CD4-positive, alpha-beta T cell (primary cell): ENCODE measurements at places on chromosomes 12 and 14. TPM values are rescaled to one million over a fixed set of nuclear protein-coding genes. Genes with fewer than 3 reads are reported as not detected.

SLCO1B1 gene
- not detected for total RNA-seq

DBX2 gene
- not detected for total RNA-seq

DNA sequence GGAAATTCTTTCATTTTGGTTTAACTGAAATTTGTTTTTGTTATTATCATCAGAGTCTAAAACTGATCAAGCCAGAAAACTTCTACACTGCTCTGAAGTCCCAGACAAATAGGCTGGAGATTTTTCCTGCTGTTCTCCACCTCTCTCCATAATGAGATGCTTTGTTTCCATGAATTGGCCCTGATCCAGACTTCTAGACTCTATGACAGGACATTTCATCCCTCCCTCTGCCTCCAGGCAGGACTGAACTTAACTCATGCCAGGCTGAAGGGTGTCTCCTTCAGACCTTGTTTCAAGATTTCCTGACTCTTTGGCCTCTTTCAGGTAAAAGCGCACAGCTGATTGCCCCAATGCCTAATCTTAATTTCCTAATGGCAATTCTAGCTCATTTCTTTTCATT is 69.1 kb upstream of the HOXC13 start:
- no peak for DNase-seq
- H3K36me3 ChIP-seq, result no peaks in the 10 kb centered on the region
- no peak overlapping the region for H3K4me3 ChIP-seq
- no peak overlapping the region for H3K27ac ChIP-seq

GRCh38 chr12:71024827-71025226 is 104.3 kb upstream of the PTPRR start:
- no peaks in the 10 kb centered on the region for H3K4me1 ChIP-seq
- no peak overlapping the region for H3K27ac ChIP-seq
- H3K36me3 ChIP-seq, result no peaks in the 10 kb centered on the region

DNA sequence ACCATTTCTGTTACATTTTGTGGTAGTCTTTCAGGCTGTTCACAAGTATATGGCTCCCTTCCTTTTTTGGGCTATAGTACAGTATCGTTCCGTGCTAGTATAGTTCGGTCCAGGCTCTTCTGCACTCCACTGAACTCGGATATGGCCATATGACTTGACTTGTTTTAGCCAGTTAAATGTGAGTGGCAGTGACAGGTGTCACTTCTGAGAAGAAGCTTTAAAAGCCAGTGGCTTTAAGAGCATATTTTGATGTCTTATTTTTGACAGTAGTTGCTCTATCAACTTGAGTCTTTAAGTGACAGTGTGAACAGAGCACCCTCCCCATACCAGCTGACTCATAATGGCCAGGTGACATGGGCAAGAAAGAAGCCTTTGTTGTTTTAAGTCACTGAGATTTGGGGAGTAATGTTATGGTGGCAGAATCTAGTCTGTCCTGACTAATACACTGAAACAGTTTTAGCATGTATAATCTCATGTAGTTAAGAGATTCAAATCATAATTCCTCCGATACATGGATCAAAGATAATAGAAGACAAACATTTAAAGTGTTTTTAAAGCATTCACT is 64.6 kb downstream of the ANO4 start:
- no peaks in the 10 kb centered on the region for H3K27me3 ChIP-seq
- H3K36me3 ChIP-seq, result no peaks in the 10 kb centered on the region
- H3K27ac ChIP-seq, result no peak overlapping the region
- H3K4me1 ChIP-seq, result no peaks in the 10 kb centered on the region
- no peak overlapping the region for H3K4me3 ChIP-seq
